ENCODE measurements at places on chromosomes 6 and 20.

DNA sequence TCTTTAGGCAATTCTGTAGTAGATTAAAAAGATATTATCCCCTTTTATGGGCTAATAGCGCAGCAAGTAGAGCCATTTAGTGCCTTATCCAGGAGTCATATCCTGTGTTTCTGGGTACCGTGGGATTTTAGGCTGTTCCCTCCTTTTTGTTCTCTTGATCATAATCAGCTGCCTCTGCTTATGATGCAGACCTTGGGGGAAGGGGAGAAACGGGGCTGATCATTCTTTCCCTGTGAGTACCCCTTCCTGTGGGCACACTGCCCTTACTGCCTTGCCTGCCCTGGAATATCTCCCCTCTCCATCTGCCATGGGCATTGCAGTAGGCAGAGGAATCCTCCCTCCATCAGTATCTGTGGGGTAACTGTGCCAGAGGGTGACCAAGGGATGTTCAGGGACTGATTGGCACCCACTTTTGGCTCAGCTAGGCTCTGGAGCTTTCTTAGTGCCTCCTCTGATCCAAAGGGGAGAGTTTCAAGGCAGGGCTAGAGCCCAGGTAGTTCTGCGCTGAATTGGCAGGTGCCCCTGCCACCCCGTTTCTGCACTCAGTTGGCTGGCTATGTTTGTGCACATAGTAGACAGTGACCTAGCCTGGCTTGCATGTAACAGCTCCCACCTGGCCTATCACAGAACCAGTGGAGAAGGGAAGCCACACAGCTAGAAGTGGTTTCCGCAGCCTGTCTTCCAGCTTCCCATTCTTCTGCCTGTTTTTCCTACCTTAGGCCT is 103.3 kb downstream of the FIG4 start:
- no peak for DNase-seq

GRCh38 chr6:148203281-148203925 is 139.2 kb upstream of the SASH1 start:
- DNase-seq, result no peak

GRCh38 chr6:73391675-73392074 is 3.0 kb upstream of the DDX43 start:
- DNase-seq, result no peak

DNA sequence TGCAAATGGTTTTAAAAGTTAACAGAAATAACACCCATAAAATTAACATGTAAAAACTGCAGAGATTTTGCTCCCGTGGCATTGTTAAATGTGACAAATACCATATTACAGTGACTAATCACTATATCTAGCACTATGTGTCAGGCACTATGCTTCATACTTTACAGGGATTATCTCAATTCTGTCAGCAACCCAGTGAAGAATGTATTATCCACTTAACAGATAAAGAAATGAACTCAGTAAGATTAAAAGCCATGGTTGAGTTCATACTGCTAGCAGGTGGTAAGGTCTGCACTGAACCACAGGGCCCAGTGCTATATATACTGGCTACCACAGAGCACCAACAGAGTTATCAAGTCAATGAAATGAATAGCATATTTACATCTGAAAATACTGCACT is 65.4 kb downstream of the RWDD2A start:
- DNase-seq, result no peak

GRCh38 chr20:35001596-35002362 is 46.1 kb downstream of the MYH7B start:
- no peak for DNase-seq

- DNase-seq, result no peak
Measured at GRCh38 chr6:18219591-18219990, 44.7 kb downstream of the DEK start.

- DNase-seq, result peak; percentile 5
Measured at GRCh38 chr6:52984247-52984646, 10.8 kb downstream of the GSTA4 start.

GRCh38 chr20:10708351-10709185 is 34.8 kb upstream of the JAG1 start:
- no peak for DNase-seq

DNA sequence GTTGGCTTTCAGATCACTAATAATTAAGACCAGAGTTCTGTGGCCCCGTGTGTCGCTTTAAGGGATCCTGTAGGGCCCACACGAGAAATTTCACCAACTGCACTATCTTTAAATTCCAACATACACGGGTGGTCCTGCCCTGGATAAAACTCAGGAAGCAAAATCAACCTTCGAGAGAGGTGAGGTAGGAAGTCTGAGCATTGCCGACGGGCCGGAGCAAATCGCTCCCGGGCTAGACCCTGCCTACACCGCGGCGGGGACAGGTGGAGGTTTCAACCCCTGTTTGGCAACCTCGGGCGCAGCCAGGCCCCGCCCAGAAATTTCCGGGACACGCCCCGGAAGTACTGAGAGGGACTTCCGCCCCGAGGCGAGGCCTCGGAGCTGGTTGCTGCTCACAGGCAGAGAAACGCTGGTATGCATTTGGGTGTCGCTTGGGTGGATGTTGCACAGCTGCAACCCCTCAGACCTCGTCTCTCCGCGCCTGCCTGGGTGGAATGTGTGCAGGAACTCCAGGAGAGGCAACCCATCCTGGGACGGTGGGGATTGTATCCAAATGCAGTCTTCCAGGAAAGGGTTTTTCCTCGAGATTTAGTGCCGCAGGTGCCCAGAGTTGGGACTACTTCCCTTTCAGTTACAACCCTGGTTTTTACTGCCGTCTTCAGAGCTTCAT is 19.9 kb downstream of the ZKSCAN8 start:
- peak; percentile 63 for DNase-seq

- DNase-seq, result no peak
Measured at GRCh38 chr6:155519176-155519738, 63.6 kb upstream of the NOX3 start.

All from stimulated activated naive CD4-positive, alpha-beta T cell treated with Interleukin-2 at 50 U/mL for 16 hours (primary cell).